Vagina (tissue), 2 donors: ENCODE measurements at places on chromosomes 12 and 14.

- DNase-seq = no peak
These were observed 25.0 kb downstream of the AMN start for GRCh38 chr14:102947321-102948103.

GRCh38 chr12:59036347-59036746, 116.0 kb upstream of the LRIG3 start:
- DNase-seq = no peak

GRCh38 chr14:90416720-90417119, 19.9 kb downstream of the CALM1 start:
- DNase-seq = no peak

GRCh38 chr12:76451528-76451927, 103.3 kb upstream of the BBS10 start:
- no peak for DNase-seq

DNA sequence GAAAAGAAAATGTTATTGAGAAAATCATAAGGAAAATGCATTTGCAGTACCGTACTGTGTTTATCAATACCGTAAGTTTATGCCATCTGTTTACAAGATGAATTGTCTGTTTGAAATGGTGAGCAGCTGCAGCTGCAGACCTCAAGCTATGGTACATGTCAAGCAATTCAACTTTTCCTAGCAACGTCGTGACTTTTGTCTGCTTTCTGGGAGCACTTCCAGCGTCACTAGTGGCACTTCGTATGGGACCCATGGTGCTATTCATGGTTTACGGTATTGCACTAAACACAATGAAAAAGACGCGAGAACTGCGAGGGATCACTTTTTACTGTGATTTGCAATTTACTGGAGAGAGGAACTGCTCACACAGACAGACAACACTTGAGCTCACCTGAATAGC, 160.8 kb downstream of the UNC79 start:
- DNase-seq = no peak

- no peak for DNase-seq
These were observed 112.3 kb upstream of the BCL2L14 start for GRCh38 chr12:11958221-11959091.

DNA sequence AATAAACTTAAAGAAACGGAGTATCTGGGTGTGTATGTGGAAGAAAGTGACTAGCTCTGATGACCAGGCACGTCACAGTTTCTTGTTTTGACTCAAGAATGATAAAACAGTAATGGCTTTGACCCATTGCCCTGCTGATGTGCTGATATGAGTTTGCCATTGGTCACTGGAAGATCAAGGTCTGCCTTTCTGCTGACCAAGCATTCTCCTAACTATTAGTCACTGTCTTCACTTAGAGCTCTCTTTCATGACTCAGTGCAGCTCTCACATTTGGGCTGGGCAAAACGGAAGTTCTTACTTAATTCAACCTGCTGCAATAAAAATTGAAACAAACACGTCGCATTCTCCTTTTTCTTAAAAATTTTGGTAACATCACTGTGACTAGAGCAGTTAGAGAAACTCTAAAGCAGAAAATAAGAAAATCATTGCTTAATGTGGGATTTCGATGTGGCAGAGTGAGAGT, 366.7 kb downstream of the BTG1 start:
- DNase-seq = no peak

DNA sequence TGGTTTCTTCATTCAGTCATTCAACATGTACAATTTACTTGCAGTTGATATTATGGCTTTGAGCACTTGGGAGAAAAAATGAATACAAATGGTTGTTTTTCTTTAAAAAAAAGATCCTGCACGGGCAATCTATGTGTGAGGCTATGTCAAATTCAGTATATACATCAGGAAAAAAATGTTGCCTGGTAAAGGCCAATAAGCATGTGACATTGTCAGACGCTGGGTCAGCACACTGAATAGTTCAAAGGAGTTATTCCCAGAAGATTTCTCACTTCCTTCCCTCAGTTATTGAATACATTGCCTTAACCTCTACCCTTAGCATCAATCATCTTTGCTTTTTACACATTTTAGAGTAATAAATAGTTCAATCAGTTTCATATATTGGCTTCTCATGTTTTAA, 319.2 kb downstream of the NUAK1 start:
- no peak for DNase-seq

DNA sequence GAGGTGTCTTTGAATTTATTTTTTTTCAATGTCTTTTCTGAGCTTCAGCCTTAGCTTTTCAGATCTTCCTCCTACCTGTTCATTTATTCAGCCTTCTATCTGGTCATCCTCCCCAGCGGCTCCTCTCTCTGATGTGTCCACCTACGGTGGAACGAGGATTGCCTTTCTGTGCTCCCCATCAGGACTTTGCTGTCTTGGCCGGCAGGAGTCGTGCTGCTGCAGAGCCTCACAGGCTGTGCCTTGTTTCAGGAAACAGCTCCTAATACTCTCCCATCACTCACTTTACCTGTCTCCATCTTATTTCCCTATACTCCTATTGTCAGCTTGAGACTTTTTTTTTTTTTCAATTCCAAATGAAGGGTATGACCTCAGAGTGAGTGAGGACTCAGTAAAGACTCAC, 76.9 kb downstream of the KICS2 start:
- DNase-seq = no peak

DNA sequence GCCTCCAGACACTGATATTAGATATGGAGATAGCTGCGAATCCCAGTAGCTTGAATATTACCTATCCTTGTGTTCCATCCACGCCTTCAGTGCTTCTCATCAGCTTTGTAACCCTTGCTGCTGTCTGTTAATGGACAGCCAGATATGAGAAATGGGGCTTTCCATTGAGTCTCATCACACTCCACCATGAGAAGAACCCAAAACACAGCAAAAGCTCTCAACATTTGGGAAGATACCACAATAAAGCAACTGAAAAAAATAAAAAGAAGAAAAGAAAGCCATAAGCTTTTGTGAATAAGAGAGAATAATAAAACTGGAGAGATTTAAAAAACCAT, 225.4 kb downstream of the GALC start:
- no peak for DNase-seq

DNA sequence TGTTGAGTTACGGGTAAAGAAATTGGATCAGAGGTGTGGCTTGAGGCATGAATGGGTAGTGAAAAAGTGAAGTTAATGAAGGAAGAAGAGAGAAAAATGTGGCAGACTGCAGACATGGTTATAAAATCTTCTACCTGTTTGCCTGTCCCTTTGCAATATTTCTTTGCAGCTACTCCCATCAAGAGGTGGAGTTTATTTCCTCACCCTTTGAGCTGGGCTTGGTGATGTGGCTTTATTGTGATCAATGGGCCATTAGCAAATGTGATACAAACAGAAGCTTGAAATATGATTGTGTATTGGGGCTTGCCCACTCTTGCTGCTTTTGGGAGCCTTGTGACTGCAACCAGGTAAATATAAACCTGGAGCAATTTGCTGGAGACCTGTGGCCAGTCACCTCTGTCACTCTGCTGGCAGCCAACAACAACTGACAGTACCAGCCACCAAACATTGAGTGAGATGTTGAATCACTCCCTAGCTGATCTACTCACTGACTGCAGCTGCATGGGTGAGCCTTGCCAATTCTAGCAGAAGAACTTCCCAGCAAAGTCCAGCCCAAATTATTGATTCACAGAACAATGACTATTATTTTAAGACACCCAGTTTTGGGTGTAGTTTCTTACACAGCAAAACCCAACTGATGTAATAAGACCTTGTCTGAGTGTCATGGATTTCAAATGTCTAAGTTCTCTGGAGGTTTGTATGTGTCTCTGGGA, 151.0 kb upstream of the ATP2B1 start:
- DNase-seq = no peak

- DNase-seq = no peak
These were observed 213.6 kb downstream of the ERC1 start for GRCh38 chr12:1204581-1205121.

GRCh38 chr14:100302616-100303015, 3.6 kb downstream of the SLC25A29 start:
- DNase-seq = no peak

DNA sequence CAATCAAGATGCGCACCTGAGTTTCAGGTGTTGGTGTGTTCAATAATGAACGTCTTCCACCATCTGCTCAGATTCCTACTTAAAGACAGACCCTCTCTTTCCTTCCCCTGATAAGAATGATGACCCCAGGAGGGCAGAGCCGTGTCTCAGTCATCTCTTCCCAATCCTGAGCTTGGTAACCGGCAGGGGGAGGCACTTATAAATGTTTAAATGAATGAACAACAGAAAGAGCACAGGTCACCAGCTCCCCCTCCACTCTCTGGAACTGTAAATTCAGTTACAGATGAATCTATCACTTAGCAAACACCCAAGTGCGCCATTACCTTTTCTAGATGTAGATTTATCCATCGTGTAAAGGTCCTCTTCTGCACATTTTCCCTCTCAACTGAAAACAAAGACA, 72.4 kb upstream of the DICER1 start:
- DNase-seq = no peak

DNA sequence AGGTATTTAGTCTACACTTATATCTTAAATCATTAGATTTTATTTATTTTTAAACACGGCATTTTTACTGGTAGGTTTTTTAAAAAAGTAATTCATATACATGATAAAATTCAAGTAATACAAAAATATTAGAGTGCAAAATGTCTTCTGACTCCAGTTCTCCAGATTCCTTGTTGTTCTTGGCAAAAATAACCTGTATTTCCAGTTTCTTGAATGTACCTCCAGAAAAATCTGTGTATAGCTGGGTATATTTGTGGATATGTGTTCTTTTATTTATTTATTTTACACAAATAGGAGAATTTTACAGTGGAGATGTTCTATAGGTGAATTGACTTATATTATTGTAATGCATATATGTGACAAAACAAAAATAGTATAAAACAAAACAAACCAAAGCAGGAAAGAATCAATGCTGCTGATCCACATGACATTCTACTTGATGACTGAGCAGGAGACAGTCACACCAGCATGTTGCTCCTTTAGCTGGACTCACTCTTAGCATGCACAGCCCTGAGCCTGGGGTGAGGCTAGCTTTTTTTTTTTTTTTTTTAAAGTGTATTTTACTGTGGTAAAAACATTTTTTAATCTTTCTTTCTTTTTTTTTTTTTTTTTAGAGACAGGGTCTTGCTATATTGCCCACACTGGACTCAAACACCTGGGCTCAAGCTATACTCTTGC, 42.2 kb upstream of the SLC38A2 start:
- DNase-seq = no peak

DNA sequence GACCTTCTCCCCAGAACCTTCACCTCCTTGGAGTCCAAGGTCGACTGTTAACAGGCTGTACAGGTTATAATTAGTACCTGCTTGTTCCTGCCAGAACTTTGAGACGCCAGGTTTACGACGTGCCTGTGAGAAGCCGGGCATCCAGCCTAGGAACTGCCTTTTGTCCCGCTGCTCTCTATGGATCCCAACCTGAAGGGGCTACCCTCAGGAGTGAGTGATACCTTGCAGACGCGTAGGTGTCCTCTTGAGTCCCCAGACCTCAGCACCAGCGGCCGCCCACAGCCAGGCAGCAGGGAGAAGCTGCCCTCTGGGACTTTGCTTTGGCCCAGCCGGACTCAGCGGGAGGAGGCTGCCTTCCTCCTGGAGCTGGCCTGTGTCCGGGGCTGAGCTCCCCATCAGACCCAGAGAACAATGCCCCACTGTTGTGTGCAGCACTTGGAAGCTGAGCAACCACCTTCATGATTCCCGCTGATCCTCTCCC, 16.2 kb downstream of the SYNE3 start:
- DNase-seq = no peak

GRCh38 chr14:61747342-61747741, 14.9 kb upstream of the SNAPC1 start:
- no peak for DNase-seq

- DNase-seq = no peak
These were observed 998 bp downstream of the HNF1A start for GRCh38 chr12:120979220-120979861.

DNA sequence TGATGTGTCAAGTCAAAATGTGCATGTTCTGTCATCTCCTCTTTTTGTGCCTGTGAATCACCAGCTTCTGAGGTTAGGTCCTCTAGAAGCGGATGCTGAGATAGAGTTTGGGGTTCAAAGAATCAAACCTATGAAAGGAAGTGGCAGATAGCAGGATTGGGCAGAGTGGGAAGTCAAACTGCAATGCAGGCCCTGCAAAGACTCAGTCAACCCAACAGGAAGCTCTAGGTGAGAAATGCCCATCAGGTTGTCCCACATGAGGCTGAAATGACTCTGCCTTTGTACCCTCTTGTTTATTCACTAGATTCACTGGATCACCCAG, 4.5 kb upstream of the MIA2 start:
- no peak for DNase-seq

GRCh38 chr14:94650806-94651805, 38.9 kb downstream of the SERPINA3 start:
- peak; percentile 81 for DNase-seq

- DNase-seq = no peak
These were observed 372.2 kb downstream of the GXYLT1 start for GRCh38 chr12:41772478-41772877.

- DNase-seq = no peak
These were observed 33.3 kb downstream of the ATP2A2 start for GRCh38 chr12:110314308-110314707.
